Fibroblast of the aortic adventitia (primary cell): ENCODE measurements at places on chromosomes 11 and 22. TPM values are rescaled to one million over a fixed set of nuclear protein-coding genes. Genes with fewer than 3 reads are reported as not detected.

- peak; percentile 72 for DNase-seq
These were observed 65.2 kb upstream of the CDON start for GRCh38 chr11:126127898-126128297.

GRCh38 chr11:89293965-89294679, 116.4 kb downstream of the TYR start:
- DNase-seq = peak; percentile 11

Gene MCHR1
- total RNA-seq = under 0.01 TPM in 1 of 2 replicates, not detected in the other

Gene MYBPC3
- not detected in 2 replicates for total RNA-seq

Gene SF3A1
- total RNA-seq = 40.8 and 43.7 TPM in 2 replicates

Gene MCM5
- total RNA-seq = 3.4 and 76.9 TPM in 2 replicates

DNA sequence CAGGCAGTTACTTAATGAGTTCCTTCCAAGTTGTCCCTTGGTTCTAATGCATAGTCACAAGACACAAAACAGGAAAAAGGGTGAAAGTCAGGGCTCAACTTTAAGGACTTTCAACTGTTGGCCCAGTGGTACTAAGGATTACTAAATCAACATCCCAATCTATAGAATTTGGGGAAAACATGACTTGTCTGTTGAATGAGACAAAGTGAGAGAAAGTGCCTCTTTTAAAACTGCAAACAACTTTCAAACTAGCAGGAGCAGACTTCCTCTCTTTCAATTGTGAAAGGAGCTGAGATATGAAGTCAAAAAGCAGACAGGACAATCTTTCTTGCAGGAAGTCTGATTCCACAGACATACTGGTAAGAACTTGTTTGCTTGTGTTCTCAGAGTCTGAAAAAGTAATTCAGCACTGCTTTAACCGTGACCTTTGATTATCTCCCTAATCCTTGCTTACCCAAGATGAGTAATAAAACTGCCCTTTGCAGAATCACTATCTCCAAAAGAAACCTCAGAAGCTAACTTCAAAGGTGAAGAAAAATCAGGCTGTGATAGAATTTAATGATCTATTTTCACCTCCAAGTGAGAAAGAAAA, 960.7 kb upstream of the RAG2 start:
- no peak for DNase-seq

Gene PPP6R3
- 98.2 and 119 TPM in 2 replicates for total RNA-seq

DNA sequence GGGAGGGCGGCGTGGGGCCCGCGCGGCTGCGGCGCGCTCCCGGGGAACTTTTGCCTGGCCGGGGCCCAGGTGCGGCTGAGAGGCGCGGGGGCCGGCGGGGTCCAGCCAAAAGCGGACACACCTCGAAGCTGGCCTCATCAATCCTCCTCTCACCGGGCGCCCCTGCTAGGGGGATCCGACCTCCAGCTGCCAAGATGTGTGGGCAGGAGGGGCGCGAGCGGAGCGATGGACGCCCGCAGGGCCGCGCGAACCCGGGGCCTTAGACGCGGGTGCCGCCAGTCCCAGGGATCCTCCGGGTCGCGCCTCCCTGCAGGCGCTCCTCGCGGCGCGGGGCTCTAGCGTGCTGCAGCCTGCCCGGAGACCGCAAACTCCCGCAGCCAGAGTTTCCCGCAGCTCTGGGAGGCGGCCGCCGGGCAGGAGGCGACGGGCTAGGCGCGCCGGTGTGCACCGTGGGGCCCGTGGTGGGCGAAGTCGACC, 785 bp downstream of the IGSF9B start:
- DNase-seq = no peak

Gene PGA4
- total RNA-seq = not detected in 2 replicates

DNA sequence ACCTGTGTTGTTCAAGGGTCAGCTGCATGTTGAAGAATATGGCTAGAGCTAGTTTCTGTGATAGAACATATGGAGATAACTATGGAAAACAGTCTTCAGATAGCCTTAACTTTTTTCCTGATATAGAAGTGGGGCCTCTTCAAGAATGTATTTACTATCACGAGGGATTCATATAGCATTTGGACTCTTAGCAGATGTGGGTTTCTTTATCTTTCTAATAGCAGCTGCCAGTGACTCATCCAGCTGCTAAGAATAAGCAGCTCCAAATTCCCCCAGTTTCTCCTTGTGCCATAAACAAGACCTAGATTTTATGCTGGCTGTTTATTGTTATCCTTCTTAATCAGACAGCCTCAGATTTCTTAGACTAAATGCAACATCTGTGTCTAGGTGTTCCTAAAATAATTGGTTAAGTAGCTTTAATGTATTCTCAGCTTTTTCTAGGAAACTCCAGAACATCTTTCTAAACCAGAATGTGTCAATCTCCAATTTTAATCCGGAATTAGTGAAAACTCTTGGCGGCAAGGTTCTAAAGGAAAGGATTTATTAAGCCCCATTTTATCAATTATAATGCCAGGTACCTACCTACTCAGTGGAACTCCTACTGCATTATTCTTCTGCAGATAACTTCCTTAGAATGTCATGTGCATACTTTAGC, 119.8 kb downstream of the CSTPP1 start:
- DNase-seq = peak; percentile 89

- no peak for DNase-seq
These were observed 497.1 kb downstream of the BRD1 start for GRCh38 chr22:49330421-49331222.

Gene GAS2L1
- 5.0 and 15.0 TPM in 2 replicates for total RNA-seq

Gene TMEM132A
- total RNA-seq = 3.7 and 17.9 TPM in 2 replicates

DNA sequence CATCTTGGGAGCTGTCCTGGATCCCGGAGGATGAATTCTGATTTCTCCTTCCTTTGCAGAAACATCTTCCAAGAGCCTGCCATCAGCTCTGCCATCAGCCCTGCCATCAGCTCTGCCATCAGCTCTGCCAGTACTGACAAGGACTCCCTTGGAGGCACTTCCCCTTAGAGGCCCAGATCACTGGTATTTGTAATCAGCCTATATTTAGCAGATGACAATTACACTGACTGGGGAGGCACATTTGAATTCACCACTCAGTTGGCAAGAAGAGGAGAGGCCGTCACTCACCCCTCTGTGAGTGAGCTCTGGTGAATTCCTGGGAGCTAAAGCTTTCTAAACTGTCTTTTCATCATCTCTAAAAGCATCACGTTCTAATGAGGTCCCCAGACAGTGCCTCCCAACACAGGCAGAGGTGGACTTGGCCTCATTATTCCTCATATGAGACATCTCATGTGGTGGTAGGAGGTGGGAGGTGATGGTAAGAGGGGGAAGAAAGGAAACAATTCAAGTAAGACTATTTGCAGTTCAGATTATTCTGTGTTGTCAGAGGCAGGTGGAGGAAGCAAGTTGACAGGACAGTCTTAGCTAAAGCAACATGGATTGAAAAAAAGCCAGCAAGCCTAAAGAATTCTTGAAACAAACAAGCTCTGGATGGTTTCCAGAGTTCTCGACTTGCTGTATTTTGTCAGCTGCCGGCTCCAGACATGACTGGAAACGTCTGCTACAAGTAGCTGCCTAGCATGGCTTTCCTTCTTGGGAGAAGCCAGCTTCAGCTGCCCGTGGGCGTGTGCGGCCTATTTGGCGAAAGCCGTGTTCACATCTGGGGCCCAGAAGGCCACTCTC, 771.7 kb downstream of the TBC1D22A start:
- no peak for DNase-seq

Gene NLRP14
- 0.18 TPM in 1 of 2 replicates, not detected in the other for total RNA-seq

Gene CRYBB3
- total RNA-seq = not detected in 2 replicates

Gene ALG9
- 15.2 and 41.7 TPM in 2 replicates for total RNA-seq

DNA sequence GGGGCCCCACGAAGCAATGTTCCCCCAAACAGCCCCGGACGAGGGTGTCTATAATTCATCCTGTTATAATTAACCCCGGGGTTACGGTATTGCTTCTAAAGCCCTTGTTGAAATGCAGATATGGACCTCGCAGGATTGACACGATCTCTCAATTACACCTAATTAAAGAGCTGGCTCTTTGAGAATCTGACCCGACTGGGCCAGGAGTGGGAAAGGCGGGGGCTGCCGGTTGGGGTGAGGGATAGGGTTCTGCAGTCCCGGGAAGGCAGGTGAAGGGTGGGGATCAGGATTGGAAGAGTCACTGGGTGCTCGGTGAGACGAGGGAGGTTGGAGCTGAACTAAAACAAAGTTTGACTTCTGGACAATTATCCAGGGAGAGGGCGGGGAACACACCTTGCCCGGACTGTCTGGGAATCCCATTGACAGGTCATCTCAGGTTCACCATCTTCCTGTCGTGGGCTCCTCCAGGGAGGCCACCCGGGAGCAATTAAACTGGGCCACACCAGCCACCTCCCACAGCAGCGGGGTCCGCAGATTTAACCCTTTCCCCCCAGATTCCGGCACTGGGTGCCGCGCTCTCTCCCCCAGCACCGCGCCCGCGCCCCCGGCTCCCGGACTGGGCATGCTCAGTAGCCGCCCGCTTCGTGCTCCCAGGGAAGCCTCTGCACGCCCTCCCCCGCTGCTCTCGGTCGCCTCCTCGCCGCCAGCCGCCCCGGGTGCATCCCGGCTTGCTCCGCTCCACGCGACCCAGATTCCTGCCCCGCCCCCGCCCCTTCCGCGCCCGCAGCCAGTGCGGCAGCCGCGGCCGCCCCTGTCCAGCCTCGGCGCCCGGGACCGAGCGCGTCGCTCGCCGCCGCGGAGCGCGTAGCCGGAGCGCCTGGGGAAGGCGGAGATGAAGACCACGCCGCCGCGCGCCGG, at the start of gene ELMOD1:
Gene ELMOD1, plus strand, starts transcription at position 688 of the 918 bp plus-strand sequence. CDS start 27,043 bp downstream, outside the sequence.
- no peak for DNase-seq

Gene DBX1
- not detected in 2 replicates for total RNA-seq

- no peak for DNase-seq
These were observed 104.8 kb downstream of the MPPED2 start for GRCh38 chr11:30481330-30481729.

Gene MICAL2
- 31.9 and 146 TPM in 2 replicates for total RNA-seq
